ENCODE measurements at places on chromosomes 12 and 14. TPM values are rescaled to one million over a fixed set of nuclear protein-coding genes. Genes with fewer than 3 reads are reported as not detected.

PAX9 gene
- 0.79 TPM for total RNA-seq

DNA sequence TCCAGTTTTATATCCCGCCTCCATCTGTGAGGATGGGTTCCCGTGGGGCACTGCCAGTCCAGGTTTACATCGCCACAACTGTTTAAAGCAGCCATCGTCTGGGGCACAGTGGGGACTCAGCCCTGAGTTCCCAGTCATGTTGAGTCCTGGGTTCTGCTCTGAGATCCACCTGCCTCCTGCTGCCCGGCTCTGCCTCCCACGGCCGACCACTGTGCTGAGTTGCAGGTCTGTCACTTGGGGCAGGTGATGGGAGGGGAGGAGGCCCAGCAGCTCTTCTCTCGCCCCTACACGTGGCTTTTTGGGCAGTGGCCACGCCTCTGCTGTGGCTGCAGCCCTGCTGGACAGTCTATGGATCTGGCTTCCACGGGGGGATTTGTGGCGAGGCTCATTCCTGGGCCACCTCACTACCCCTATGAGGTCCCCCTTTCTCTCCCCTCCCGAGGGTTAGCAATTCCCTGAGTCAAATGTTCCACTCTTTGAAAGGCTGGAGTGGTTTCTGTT, 143.0 kb downstream of the ADGRD1 start:
- H3K4me3 ChIP-seq = no peak overlapping the region
- no peak for DNase-seq
- no peaks in the 10 kb centered on the region for H3K27me3 ChIP-seq
- no peaks in the 10 kb centered on the region for H3K36me3 ChIP-seq
- H3K4me1 ChIP-seq = peaks cover 15% of the 10 kb centered on the region

- no peaks in the 10 kb centered on the region for H3K4me1 ChIP-seq
- no peaks in the 10 kb centered on the region for H3K36me3 ChIP-seq
- H3K27me3 ChIP-seq = no peaks in the 10 kb centered on the region
- DNase-seq = peak; percentile 71
Observed at GRCh38 chr12:23950210-23950774, 822 bp upstream of the SOX5 start.

CISTR gene
- total RNA-seq = not detected
